Hepatocyte (in vitro differentiated cells): ENCODE measurements at places on chromosomes 4 and X. TPM values are rescaled to one million over a fixed set of nuclear protein-coding genes. Genes with fewer than 3 reads are reported as not detected.

Gene USP51
- 0.33 and 0.74 TPM in 2 replicates for polyA plus RNA-seq

Gene SLC4A4
- 9.6 and 16.6 TPM in 2 replicates for polyA plus RNA-seq

Gene AFF2
- 1.3 and 2.1 TPM in 2 replicates for polyA plus RNA-seq

Gene GLUD2
- polyA plus RNA-seq, result 3.0 and 4.4 TPM in 2 replicates

Gene BCAP31
- polyA plus RNA-seq, result 343 and 351 TPM in 2 replicates

DNA sequence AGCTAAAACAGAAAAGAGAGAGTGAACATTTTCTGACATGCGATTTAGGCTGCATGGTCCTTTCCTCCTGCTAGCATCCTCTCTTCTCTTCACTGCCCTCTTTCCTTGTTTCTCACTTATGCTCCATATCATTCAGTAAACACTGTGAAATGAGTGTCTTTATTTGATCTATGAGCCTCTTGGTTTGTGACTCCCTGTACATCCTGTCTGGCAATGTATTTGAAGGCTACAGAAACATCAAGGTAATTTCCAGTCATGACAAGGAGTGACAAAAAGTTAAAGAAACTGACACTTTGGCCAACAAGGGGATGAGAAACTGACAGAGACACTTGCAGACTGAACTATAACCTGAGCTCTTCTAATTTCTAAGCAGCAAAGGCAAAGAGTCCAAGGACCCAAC is 8.7 kb downstream of the FTHL17 start:
- no peak for DNase-seq

GRCh38 chr4:128573781-128574508 is 235.6 kb upstream of the JADE1 start:
- DNase-seq, result peak; percentile 46

- DNase-seq, result no peak
These were observed 235.1 kb downstream of the PPARGC1A start for GRCh38 chr4:23654791-23655190.

DNA sequence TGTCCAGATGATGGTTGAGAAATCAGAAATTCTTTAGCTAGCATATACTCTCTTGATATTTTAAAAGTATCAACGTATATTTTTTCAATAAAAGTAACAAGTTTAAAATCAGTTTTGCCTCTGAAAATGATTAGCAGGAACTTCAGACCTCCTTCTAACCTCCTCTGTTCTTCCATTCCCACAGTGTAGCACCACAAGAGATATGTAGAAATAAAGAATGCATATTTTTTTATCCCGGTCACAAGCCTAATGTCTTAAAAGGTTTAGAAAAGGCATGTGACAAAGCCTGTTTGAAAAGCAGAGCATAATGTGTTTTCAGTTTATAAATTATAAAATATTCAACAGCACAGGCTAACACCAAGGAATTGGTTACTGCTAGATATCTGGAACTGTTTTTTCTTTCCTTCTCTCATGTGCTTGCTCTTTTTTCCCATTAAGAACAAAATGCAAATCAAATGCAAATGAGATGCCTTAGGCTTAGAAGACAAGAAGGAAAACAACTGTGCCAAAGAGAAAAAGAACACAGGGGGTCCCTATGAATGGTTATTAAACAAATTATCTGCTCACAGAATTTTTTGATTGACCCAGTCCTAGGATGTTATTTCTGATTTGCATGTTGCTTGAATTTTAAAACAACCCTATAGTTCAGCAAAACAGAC is 351.7 kb upstream of the FAM241A start:
- no peak for DNase-seq

DNA sequence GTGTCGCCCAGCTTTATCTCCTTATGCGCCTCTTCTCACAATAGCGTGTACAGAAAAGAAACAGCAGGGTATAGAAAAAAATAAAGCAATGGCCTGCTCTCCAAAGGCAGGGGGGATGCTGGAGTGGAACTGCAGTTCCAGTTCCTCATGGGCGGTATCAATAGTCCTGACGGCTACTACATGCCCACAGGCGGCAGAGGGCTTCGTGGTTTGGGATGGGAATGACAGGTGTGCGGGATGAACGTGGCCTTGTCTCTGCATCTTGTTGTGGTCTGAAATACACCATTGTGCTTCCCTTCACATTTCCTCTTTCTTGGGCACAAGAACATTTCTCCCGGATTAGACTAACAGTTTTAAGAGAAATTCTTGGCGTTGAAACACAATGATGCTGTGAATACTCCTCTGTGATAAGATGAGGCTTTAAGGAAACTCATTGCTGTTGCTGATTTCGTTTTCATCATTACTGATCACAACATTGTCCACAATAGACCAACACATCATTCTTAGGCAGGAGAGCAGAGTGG is 124.1 kb upstream of the IGFBP7 start:
- no peak for DNase-seq

DNA sequence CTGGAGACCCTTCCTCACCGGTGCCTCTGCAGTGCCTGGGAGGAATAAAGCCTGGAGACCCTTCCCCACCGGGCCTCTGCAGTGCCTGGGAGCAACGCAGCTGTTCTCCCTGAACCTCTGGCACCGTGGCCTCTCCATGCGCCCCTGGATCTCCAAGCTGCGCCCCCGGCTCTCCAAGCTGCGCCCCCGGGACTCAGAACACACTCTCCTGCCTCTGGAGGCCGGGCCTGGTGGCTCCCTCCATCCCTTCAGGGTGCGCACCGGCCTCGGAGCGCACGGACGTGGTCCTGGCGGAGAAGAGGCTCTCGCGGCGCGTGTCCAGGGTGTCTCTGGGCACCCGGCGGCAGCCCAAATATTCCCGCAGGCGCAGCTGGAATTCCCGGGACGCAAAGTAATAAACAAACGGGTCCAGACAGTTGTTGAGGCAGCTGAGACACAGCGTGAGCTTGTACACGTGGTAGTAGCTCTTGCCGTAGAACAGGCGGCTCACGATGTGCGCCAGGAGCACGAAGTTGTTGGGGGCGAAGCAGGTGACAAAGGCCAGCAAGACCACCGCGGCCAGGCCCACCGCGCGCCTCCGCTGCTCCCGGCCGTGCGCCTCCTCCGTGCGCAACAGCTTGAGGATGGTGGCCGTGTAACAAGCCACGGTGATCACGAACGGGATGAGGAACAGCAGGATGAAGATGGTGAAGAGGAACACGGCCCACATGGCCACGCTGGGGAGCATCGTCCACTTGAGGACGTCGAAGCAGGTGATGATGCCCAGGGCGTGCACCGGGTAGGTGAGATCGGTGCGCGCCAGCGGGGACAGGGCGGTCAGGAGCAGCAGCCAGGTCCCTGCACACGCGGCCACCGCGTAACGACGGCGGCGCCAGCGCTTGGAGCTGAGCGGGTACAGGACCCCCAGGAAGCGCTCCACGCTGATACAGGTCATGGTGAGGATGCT is 12.8 kb upstream of the ASMTL start:
- no peak for DNase-seq

GRCh38 chrX:115571712-115572111 is 10.7 kb downstream of the PLS3 start:
- DNase-seq, result no peak

DNA sequence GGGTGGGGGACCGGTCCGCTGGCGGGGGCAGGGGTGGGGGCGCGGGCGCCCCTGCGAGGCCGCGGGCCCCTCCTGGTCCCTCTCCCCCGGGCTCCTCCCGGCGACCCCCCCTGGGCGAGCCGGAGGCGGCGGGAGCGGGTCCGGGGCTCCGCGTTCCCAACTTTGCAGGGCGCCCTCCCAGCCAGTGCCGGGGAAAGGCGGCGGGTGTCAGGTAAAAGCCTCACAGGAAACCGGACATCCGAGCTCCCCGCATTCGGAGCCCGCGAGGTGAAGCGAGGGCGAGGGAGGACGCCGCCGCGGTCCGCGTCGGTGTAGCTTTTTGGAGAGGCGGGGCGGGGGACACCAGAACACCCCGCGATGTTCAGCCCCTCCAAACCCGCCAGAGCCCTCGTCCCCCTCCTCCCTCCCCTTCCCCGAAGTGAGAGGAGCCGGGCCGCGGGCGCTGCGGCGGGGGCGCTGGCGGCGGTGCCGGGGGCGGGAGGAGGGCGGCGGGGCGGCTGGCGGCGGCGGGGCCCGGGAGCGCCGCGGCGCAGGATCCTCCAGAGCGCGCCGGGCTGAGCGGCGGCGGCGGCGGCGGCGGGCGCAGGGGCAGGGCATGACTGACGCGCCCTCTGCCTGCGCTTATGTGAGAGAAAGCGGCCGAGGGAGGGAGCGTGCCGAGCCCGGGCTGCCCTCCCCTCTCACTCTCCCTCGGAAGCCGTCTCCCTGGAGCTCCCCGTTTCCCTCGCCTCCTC is at the start of gene VEGFC:
VEGFC (minus strand) TSS at position 597 of the 734 bp plus-strand sequence. CDS start 611 bp downstream, outside the sequence.
- peak; percentile 86 for DNase-seq

- DNase-seq, result no peak
These were observed 51.6 kb downstream of the NIPAL1 start for GRCh38 chr4:48068182-48068581.

DNA sequence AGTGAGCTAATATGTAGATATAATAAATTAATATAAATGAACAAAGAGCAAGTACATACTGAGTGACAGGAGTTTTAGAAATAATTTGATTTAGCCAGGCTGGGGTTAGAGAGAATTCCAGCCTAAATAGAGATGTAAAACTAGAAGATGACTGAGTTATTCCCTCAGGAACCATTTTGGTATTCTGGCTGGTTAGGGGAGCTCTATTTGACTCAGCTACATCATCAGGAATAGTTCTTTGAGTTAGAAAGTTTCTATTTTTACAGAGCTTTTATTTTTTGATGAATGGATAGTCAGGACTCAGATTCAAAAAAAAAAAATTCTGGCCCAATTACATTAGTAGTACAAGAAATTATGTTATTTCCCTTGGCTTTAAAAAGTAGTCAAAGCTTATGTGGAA is 180.4 kb upstream of the MID1 start:
- no peak for DNase-seq

GRCh38 chrX:19863212-19863856 is 24.1 kb downstream of the SH3KBP1 start:
- no peak for DNase-seq

GRCh38 chr4:27057662-27058061 is 197.0 kb downstream of the STIM2 start:
- no peak for DNase-seq

DNA sequence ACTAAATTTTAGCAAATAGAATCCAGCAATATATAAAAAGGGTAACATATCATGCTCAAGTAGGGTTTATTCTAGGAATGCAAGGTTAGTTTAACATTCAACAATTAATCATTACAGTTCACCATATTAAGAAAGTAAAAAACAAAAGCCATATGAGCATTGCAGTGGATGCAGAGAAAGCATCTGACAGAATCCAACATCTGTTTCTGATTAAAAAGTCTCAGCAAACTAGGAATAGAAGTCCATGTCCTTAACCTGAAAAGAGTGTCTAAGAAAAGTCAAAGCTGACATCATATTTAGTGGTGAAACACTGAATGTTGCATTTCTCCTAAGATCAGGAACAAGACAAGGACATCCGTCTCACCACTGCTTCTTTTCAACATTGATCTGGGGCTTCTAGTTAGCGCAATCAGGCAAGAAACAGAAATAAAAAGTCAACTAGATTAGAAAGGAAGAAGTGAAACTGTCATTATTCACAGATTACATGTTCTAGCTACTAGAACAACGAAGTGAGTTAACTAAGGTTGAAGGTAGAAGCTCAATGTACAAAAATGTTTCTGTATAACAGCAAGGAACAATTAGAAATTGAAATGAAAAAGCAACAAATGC is 49.3 kb downstream of the MRPL1 start:
- DNase-seq, result no peak

DNA sequence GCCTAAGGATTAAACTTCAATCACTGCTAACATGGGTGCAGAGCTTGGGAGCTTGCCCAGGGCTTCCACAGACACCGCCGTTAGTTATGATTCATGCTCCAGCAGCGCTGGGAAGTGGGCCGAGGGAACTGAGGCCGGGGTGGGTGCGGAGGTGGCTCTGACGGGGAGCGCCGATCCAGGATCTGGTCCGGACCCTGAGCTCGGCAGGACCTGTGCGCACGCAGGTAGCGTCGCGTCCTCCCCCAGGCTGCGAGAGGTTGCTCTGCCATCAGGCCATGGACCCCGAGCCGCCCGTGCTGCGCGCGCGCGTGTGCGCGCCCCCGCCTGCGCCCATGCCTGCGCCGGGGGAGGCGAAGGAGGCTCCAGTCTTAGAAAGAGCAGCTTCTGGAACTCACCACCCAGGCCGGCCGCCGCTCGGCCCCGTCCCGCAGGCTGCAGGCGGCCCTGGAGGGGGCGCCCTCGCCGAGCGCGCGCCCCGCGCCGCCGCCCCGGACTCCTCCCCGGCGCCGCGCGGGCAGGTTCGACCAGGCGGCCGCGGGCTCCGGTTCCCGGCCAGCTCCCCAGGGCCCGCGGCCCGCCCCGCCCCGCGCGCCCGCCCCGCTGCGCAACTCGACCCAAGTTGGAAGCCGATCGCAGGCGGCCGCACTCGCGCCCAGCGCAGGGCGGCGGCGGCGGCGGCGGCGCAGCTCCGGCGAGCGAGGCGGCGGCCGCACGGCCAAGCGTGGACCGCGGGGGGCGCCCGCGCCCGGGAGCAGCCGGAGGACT is 732 bp upstream of the ADRA2C start:
- DNase-seq, result peak; percentile 82

GRCh38 chr4:140099983-140100382 is 54.0 kb downstream of the MAML3 start:
- no peak for DNase-seq

GRCh38 chr4:83335701-83336100 is 1.1 kb upstream of the HPSE start:
- no peak for DNase-seq

- no peak for DNase-seq
These were observed 3.0 kb upstream of the XG start for GRCh38 chrX:2748815-2749188.

DNA sequence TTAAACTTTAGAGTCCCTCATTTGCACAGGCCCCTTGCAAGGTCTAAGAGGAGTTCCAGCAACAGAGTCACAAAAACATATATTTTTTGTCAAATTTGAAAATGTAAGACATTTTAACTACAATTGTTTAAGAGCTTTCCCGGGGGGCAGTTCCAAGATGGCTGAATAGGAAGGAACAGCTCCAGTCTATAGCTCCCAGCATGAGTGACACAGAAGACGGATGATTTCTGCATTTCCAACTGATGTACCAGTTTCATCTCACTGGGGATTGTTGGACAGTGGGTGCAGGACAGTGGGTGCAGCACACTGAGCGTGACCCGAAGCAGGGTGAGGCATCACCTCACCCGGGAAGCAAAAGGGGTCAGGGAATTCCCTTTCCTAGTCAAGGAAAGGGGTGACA is 71.4 kb upstream of the NMU start:
- DNase-seq, result no peak
